Myocyte (in vitro differentiated cells): ENCODE measurements at places on chromosomes 4 and X.

DNA sequence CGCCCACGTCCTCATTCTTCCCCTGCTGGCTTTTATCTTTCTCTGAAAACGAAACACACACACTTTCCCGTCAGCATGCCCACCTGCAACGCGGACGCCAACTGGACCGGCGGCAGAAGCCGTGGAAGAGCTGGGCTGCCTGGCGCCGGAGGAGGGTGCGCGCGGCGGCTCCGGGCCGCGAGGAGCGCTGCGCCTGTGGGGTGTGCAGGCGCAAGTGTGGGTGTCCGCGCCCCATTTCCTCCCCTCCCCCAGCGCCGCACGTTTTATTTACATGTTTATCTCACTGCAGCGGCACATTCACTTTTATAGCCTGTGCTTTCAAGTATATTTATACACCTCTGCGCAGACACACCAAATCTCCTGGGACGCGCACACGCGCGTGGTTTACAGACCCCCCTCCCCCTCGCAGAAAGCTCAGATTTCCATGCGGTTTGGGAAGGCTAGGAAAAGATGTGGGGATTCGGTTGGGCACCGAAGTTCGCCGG lies 1.5 kb downstream of the PITX2 start:
- peak; percentile 89 for DNase-seq

- no peak for DNase-seq
Measured at GRCh38 chrX:66022632-66023384, 17.1 kb downstream of the VSIG4 start.

DNA sequence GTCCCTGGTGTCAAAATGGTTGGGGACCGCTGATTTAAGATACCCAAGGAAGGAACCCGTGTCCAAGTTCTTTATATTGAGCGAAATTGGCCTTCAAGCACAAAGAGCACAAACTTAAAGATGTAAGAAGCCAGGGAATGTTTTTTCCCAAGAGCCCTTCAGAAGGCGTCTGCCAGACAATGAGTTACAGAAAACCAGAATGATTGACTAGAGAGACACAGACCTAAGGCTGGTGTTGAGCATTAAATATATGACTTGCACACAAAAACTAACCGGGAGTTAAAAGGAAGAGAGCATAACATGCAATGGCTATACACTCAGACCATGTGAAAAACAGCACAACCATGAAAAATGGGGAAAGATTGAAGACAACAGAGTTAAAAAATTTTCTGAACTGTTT lies 157.5 kb upstream of the FAM9B start:
- no peak for DNase-seq

DNA sequence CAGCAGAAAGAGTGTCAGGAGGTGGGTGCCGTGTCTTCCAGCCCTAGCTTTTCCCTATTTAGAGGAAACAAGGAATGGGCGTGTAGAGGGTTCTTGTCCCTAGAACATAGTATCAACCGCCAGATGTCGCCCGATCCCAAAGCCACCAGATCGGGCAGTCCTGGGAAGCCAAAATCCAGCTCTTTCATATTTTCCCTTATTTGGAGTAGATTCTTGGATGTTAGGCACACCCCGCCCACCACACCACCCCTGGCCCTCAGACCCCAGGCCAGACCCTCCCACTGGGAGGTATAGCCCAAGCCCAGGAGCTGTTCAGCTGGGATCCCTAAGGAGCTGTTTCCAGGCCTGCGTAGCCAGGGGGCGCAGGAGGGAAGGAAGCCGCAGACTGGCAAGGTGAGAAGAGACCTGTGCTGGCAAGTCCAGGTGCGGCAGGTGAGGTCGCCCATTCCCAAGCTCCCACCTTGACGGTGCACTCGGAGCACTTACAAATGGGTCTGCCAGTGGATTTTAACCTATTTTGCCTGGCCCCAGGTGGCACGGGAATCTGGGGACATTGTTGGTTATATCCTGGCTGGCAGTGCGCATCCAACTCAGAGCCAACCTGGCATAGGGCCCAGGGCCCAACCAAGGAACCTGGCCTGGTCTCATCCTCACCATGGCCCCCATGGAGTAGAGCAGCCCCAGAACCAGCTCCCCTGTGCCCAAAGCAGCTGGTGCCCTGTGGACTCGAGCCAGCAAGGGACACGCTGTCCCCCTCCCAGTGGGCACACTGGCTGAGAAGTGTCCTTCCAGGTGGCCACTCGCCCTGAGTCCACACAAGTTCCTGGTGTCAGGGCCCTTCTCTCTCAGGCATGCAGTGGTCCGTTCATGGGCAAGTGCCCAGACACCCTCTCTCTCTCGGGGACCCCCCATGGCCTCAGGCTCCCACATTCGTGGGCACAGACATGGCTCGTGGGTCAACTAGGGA lies 811 bp downstream of the FLNA start:
- peak; percentile 68 for DNase-seq

DNA sequence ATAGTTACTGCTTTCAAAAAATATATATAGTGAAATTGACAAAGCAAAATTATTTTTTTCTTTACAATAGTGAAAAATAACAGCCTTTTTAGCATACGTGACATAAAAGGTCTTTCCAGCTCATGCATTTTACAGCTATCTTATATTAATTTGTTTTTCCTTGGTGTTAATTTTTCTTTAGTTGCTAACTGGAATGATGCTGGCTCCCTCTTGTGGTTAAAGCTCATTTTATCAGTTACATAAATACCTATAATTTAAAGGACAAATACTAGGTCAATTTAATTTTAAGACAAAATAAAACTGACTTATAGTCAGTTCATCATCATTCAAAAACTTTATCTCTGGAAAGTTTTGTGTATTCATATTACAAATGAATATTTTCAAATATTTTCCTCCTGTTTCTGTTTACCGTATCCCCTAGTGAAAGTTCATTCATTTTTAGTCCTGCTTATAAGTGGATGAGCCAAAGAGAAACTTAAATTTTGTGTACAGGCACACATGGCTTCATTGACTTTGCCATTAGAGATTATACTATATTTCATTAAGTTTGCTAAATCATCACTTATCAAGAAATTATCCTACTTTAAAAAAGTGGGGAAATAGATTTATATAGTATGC lies 9.9 kb upstream of the ANAPC4 start:
- peak; percentile 51 for DNase-seq

DNA sequence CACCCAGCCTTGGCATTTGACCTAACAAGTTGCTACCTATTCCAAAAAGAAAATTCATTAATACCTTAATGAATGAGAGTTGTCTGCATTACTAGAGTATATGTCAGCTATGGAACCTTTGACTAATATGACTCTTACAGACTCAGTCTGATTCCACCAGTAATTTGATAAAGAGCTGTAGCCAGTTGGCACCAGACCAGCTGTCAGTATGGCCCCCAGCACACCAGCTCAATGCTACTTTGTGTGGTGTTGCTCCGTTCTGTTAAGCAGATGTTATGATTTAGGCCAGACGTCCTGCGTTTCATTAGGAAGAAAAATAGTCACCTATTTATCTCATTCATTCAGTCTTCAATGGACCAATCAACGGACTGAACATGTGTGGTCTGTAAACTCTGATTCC lies 215.5 kb downstream of the TLL1 start:
- no peak for DNase-seq

DNA sequence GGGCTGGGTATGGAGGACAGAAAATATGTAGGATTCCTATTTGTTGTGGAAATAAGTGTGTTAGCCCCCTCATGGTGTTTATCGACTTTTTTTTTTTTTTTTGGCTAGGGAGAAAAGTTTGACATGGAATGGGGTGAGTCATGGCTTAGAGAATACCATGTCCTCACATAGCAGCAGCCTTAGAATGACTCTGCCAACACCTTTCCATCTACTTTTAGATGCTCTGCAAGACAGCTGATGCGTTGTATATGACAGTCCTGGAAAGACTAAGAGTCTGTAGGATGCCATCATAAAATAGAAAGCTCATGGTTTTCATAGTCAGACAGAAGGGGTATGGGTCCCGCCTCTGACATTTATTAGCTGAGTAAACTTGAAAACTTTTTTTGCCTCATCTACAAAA lies 37.7 kb downstream of the MTTP start:
- no peak for DNase-seq

DNA sequence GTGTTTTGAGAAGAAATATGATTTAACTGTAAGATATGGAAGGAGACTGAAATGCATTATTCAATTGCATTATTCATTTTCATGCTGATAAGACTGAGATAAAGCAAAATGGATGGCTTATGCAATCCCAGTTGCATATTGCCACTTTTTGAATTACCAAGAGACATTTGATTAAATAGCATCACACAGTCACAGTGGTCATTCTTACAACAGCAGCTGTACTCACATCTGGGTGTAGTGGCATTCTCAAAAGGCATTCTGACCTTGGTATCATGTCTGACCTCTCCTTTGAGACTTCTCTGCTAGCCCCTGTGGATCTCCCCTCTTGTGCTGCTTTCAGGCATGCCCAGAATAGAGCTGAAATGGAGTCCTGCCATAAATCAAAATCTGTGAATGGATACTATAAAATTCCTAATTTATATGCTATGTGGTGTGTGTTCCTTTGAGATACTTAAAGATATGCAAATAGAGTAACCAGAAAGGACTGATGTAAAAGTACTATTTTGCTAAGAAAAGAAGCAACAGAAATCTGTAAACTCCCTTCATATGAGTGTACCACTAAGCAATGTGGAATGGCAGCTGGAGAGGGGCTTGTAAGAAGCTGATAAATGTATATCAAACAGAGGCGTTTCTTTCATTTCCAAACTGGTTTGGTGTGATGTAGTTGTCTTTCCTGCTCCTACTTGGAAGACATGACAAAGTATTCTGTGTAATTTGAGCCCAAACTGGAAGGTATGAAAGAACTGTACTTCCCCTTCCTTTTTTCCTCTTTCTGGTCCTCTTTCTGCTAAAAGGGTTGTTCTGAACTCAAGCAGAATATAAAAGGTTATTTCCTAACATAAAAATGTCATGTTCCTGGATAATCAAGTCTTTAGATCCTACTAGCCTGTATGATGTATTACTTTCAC lies 25.4 kb upstream of the METAP1 start:
- no peak for DNase-seq

DNA sequence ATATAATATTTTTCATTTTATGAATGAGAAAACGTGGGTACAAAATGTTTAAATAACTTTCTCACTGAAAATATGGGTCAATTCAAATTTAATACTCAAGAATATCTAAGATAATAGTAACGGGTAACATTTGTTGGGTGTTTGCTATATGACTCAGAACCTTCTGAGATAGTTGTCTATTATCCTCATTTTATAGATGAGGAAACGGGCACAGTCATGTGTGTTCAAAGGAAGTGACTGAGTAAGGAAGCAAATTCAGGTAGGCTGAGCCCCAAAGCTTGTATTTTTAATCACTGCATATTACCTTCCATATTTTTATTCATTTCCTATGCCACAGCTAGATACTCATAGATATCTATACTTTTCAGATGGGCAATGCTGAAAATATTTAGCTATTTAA lies 12.2 kb upstream of the CAMK2D start:
- no peak for DNase-seq

- DNase-seq, result no peak
Measured at GRCh38 chr4:132572210-132572609, 576.9 kb upstream of the PCDH10 start.

DNA sequence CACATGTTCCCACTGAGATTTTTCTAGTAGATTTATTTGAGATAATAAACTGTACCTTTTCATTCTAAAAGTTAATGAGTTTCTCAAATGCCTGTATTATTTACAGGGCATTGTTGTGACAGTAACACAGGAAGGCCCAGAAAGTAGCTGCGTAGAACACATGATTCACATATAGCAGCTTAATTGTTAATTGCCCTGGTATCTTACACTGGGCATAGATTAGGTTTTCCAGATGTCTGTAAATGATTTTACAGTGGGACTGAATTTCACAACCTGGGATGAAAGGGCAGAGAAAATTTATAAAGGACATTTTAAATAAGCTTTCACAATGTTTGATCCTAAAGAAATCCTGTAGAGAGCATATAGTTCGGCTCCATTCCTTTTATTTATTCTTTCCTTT lies 27.6 kb downstream of the UGT8 start:
- no peak for DNase-seq

DNA sequence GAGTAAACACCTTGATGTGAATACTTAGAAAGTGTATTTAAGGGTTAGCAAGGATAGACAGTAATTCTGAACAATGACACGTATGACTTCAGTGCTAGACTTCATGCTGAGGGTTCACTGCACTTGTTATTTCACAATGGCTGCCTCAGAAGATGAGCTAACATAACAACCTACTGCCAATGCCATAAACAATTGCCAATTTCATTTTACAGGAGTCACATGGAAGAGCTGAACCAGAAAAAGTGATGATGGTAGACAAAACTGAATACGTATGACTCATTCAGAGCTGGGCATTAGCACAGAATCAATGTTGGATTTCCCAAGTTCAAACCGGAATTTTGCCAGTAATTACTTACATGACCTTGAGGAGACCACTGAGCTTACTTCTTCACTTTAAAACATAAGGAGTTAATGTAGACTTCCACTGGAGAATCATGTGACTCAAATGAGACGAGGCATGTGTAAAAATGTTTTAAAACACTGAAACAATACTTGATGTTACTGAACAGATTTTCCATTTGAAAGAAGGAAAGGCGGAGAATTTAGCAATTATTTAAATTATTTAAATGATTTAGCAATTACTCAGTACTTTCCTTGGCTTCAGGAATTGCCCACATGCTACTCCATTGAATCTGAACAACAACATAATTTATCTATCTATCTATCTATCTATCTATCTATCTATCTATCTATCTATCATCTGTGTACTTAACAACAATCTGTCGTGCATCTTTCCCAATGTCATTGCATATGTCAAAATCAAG lies 868.5 kb upstream of the SLIT2 start:
- no peak for DNase-seq

DNA sequence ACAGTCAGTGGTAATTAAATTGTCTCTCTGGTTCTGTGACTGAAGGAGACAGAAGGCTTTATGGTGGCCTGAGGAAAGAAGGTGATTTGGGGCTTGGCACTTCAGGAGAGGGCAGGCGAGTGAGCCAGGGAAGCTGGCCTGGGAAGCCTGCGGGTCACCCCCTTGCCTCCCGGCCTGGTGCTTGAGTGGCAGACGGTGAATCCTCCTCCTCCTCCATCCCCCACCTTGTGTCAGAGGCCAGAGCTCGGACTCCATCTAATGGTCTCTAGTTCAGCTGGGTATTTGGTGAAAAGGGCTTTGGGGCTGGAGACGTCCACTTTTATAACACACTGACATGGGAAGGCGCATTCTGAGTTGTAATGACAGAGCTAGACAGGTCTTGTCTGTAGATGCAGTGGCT lies 8.7 kb downstream of the TMEM187 start:
- no peak for DNase-seq
